Stimulated activated CD4-positive, alpha-beta T cell treated with anti-CD3 and anti-CD28 coated beads, Interleukin-4, amount 100 ng/mL, for 24 hours (primary cell): ENCODE measurements at places on chromosomes 4 and X.

GRCh38 chr4:139985401-139985800, 168.6 kb downstream of the MAML3 start:
- no peak for DNase-seq

- no peak for DNase-seq
Observed at GRCh38 chr4:119506806-119507205, 121.8 kb downstream of the PDE5A start.

- DNase-seq, result no peak
Observed at GRCh38 chr4:40486534-40486933, 143.1 kb downstream of the RBM47 start.

DNA sequence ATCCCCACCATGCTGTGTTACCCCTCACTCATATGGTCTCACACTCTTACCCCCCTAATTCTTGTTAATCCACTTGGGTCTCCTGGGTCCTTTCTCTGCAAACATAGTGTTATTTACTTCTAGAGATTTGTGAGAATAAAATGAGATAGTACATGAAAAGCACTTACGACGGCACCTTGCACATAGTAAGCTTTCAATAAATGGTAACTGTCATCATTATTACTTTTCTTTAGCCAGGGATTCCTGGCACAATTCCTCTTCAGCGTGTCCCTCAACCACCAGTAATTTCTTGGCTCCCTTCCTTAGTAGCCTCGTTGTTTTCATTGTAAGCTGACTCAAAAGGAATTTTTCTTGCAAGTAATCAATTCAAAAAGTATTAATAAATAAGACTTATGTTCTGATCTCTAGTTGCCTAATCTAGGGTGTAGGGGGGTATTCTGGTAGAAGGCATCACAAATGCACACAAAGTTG, 30.1 kb upstream of the RBMX start:
- no peak for DNase-seq

GRCh38 chr4:67751260-67751659, 2.9 kb downstream of the GNRHR start:
- no peak for DNase-seq

DNA sequence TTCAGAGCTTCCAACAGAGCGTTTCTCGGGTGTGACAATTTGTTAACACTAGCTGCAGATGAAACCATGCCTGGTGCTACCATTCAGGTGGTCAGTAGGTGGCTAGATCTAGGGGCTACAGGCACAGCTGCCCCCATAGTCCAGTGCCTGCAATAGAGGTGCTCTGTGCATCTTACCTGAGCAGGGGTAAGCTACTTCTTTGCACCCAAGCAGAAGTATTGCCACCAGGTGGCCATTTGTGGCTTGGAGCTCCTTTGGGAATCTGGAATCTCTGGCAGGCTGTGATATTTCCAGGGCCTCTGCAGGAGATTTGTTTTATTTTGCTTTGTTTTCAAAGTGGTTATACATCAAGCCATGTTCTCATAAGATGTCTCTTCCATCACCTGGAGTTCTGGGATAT, 170.7 kb upstream of the PUDP start:
- DNase-seq, result no peak

DNA sequence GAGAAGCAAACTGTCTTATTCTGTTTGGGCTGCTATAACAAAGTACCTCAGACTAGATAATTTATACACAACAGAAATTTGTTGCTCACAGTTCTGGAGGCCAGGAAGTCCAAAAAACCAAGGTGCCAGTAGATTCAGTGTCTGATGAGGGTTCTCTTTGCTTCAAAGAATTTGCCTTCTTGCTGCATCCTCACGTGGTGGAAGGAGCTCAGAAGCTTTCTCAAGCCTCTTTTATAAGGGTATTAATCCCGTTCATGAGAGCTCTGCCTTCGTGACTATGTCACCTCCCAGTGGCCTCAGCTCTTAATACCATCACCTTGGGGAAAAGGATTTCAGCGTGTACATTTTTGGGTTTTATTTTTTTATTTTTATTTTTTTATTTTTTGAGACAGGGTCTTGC, 20.1 kb downstream of the CA5B start:
- DNase-seq, result no peak

DNA sequence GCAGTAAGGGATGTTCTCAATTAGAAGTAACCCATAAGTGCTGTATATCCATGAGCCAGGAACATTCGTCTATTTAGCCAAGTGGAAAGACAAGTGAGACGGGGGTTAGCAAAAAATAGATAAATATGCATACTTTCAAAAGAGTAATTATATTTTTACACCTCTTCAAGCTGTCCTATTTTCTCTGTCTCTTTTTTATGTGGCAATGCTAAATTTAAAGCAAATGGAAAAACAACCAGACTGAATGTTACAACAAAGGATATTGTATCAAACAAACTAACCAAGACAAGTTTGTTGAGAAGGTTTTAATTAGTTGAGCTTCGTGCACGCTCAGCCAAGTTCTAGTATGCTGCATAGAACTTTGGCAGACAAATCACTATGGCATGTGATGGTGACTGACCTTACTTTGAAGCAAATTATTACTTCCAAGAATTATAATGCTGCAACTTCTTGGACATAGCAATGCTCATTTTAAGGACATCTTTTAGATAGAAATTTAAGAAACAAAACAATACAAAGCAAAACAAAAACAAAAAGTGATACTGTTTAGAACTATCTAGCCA, 61.4 kb upstream of the TMEM150C start:
- no peak for DNase-seq

GRCh38 chrX:40478474-40479065, 102.2 kb upstream of the ATP6AP2 start:
- no peak for DNase-seq

DNA sequence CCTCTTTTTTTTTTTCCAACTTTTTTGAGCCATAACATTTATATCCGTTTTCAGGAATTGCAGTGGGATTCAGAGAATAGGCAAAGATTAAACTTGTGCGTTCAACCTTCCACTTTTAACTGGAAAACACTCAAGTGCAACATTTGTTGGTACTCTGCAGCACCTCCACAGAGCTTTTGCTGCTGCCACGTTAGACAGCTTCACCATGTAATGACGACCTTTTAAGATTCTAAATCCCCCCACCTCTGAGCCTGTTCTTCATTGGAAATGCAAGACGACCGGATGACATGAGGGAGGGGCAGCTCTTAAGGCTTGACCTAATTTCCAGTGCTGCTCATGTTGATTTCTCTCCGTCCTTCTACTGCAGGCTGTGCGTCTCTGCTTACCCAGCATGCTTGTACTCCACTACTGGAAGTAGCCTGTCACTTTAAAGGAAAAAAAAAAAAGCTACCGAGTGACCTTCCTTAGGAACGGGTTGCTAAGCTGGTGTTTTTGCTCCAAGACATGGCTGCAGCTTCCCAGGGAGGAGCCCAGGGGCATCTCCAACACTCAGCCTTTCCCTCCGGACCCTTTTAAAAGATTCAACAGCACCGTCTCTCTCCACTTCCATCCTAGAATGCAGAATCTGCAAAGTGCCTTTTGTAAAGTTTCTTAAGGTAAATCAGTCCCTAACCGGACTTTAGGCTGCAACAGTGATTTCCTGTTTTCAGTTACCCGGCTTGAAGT, at the start of gene CC2D2A:
CC2D2A (plus strand) TSS at position 481 of the 726 bp plus-strand sequence. CDS start 6,051 bp downstream, outside the sequence.
- DNase-seq, result no peak

DNA sequence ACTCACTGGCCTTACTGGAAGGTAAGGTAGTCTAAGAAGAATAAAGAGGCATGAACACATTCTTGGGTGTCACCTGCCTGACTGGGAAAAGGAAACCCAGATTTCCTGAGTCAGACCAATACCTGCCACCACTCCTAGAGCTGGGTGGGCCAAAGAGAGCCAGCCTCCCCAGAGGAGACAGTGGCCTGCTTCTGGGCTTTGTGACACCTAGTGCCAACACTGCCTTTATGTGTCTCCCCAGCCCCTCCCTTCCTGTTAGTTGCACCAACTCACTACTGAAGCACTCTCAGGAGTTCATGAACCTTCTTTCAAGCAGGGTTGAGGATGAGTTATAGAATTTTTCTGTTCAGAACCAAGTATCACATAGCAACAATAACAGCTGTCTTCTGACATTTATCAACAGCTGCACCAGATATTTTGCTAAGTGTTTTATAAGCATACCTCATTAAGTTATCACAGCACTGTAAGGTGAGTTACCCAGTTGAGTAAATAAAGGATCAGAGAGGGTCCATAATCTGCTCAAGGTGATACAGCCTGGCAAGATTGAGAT, 77.6 kb upstream of the ETNPPL start:
- no peak for DNase-seq

DNA sequence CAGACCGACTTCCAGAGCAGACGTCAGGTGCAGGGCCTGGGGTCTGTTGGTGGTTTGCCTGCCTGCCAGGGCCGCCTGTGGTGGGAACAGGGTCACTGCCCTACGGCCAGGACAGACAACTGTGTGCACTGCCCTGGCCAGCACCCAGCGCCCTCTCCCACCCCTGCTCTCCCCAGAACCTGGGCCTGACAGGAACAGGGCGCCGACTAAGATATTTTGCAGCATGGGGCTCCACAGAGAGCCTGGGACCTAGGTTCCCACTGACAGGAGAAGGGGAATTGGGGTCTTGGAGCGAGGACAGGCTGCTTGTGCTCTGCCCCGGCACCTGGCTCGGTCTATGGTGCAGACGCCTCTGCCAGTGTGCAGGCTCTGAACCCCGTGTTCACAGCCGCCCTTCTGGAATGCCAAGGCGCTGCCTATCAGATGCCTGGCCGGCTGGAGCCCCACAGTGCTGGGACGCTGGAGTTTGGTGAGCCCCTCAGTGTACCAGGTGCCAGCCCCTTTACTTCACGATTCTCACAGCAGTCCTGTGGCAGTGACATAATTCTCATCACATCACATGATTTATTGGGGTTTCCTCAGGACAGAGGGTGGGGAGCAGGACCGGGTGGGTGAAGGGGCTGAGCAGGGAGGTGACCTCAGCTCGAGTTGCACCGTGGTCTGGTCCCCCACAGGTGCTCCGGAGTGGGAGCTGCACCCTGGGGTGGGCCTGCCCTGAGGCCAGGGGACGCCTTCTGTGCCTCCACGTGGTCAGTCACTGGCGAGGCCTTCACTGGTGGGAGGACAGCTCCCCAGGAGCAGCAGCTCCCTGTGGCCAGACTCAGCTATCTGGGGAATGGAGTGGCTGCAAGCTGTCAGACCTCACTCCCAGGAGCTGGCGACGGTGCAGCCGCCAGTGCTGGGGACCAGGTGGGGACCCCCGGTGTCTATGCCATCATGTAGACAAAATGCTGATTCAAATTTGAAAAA, 113.8 kb upstream of the LRPAP1 start:
- no peak for DNase-seq

DNA sequence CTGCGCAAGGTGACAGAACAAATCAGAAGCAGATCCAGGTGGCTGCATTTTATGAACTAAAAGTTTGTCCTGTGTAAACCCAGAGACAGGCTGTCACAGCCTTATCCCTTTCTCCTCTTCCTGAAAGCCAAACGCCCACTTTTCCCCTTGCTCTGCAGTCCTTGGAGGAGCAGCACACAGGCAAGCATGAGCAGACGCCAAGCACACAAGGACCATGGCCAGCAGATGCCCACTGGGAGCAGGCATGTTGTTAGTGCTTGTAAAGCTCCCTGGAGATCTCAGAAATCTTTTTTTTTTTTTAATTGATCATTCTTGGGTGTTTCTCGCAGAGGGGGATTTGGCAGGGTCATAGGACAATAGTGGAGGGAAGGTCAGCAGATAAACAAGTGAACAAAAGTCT, 11.5 kb upstream of the HOPX start:
- no peak for DNase-seq

GRCh38 chr4:16083241-16084191, at the start of gene PROM1:
Gene PROM1, minus strand, starts transcription at chr4:16084023. Its CDS starts 8,117 bp downstream, at chr4:16075906.
- no peak for DNase-seq

DNA sequence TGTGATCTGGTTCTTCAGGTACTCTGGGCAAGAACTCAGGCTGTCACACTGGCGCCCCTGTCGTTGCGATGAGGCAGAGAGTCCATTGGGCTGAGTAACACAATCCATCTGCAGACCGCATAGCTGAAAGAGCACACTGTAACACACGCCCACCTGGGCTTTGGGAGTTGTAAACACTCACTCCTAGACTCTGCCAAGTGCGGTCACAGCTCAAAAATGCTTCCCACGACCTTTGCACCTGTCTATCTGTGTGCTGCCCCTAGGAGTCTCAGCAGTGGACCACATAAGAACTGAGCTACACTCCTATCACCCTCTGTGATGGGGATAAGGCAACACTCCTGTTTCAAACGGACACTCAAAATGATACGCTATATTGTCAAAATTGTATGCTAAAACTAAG, 2028.3 kb downstream of the PCDH7 start:
- no peak for DNase-seq

DNA sequence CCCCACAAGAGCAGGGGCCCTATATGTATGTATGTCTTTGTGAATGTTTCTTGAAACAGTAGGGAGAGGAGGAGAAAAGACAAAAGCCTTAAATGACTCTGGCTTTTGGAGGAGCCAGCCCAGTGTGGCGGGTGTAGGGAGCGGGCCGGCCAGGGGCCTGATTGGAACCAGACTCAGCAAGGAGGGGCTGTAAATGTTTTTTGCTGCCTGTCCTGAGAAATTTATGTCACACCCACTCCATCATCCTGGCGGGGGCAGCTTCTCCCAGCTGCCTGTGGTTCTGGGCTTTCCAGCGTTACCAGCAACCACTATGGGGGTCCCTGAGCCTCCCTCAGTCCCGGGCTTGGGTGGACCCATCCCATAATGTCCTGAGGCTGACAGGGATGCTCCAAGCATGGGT, 130.8 kb downstream of the PJA1 start:
- DNase-seq, result no peak

- DNase-seq, result no peak
Observed at GRCh38 chr4:69467797-69468196, 27.9 kb downstream of the UGT2B4 start.

GRCh38 chr4:137417676-137418075, 114.6 kb downstream of the PCDH18 start:
- no peak for DNase-seq

DNA sequence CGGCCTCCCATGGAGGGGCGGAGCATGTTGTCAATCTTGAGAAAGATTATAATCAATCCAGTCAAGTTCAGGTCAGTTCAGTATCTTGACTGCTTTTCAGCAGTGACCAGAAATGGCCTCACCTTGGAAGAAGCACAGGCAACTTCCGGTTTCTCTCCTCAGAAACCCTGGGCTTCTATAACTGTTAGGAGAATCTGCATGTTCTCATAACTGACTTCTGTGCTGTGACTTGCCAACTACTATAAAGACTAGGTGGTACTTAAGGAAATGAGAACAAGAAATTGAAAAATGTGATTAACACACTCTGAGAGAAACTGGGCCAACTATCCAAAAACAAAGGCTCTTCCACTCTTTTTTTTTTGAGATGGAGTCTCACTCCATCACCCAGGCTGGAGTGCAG, 35.9 kb upstream of the TLR3 start:
- DNase-seq, result no peak

DNA sequence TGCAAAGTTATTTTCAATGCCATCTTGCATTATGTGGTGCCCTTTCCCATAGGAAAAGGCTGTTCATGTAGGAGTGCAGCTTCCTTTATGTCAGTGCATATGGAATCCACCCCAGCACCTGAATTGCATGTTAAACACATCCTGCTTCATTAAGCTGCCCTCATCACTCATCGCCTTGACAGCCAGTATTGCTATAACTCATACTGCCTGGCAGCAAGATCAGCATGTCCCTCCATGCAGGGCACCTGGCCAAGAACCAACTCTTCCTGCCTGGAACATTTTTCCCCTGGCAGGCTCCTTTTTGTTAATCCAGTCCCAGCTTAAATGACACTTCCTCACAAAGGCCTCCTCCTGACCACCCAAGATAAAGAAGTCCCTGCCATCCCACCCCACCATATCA, 23.5 kb upstream of the CA5B start:
- no peak for DNase-seq

GRCh38 chr4:10055871-10056270, 34.6 kb upstream of the SLC2A9 start:
- DNase-seq, result no peak

- DNase-seq, result no peak
Observed at GRCh38 chr4:177242651-177243286, 66.9 kb upstream of the NEIL3 start.
